Left renal pelvis (tissue), 4 donors: ENCODE measurements at places on chromosomes 4 and X.

DNA sequence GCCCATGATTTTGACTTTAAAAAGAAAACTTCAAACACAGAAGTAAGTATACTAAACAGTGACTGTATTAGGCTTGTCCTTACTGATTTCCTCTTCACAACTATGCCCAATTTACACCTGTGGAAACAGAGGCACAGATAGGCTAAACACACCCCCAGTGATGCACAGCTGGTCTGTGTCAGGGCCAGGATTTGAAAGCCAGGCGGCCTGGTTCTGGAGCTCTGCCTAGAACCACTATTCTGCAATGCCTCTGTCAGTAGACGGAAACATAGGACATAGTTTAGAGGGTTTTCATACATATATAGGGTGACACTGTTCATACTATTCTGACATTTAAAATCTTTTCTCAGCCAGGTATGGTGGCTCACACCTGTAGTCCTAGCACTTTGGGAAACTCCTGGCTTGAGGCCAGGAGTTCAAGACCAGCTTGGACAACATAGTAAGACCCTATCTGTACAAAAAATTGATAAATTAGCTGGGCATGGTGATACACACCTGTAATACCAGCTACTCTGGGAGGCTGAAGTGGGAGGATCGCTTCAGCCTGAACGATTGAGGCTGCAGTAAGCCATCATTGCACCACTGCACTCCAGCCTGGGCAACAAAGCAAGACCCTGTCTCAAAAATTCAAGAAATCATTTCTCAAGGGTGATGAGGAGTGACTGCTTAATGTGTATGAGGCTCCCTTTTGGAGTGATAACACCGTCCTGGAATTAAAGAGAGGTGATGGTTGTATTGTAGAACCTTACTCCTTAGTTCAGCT lies 23.0 kb upstream of the CBR4 start:
- DNase-seq, result no peak

GRCh38 chr4:76216975-76217814 lies 3.6 kb upstream of the SCARB2 start:
- DNase-seq, result no peak

- no peak for DNase-seq
Measured at GRCh38 chr4:6366581-6366980, 96.9 kb downstream of the WFS1 start.

DNA sequence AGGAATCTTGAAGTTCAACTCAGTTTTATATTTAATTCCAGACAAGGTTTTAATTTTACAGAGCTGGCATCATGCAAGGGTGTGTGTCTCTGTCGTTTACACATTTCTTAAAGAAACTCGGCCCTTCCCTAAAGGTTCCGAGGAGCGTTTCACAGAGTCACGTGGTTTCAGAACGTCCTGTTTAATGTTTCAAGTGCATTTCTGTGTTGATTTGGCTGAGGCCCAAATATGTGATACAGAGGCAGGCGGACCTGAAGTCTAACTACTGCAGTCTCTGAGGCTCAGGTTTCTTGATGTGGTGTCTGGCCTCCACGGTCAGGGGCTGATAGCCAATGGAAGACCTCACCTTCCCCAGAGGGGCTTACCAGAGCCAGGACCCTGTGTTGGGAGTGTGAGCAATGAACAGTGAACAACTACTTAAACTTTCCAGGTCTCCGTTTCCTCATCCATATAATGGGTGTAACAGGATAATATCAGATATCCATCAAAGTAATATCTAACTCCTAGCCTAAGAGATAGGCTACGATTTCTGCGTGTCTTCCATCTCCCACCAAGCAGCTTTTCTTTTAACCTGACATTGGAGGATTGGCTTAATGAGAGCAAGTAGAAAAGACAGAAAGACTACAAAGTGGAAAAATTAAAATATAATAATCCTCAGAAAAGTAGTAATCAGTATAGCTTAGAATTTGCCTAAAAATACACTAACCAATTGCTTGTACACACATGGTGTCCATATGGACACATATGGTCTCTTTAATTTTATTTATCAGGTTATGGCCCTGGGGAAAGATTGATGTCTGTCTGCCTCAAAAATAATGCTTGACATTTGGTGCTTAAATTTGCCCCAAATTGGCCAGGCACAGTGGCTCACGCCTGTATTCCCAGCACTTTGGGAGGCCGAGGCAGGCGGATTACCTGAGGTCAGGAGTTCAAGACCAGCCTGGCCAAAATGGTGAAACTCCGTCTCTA lies 50.0 kb upstream of the TRIM2 start:
- DNase-seq, result no peak

- DNase-seq, result no peak
Measured at GRCh38 chr4:20625426-20625825, 74.8 kb upstream of the PACRGL start.

- no peak for DNase-seq
Measured at GRCh38 chr4:119082661-119083060, 53.0 kb upstream of the MYOZ2 start.

GRCh38 chr4:30056016-30056766 lies 664.0 kb upstream of the PCDH7 start:
- DNase-seq, result no peak

DNA sequence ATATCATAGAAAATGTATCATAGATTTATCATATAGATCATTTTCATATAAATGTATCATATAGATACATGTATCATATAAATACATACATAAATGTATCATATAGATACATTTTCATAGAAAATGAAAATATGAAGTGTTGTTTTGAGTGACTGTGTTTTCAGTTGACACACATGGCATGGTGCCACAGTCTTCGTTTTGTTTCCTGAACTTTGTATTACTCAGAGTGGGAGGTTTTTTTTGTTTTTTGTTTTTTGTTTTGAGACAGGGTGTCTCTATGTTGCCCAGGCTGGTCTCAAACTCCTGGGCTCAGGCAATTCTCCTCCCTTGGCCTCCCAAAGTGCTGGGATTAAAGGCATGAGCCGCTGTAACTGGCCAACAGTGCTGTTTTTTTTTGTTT lies 3.9 kb downstream of the RBM10 start:
- DNase-seq, result no peak

GRCh38 chr4:47536966-47537365 lies 51.9 kb downstream of the ATP10D start:
- DNase-seq, result no peak

DNA sequence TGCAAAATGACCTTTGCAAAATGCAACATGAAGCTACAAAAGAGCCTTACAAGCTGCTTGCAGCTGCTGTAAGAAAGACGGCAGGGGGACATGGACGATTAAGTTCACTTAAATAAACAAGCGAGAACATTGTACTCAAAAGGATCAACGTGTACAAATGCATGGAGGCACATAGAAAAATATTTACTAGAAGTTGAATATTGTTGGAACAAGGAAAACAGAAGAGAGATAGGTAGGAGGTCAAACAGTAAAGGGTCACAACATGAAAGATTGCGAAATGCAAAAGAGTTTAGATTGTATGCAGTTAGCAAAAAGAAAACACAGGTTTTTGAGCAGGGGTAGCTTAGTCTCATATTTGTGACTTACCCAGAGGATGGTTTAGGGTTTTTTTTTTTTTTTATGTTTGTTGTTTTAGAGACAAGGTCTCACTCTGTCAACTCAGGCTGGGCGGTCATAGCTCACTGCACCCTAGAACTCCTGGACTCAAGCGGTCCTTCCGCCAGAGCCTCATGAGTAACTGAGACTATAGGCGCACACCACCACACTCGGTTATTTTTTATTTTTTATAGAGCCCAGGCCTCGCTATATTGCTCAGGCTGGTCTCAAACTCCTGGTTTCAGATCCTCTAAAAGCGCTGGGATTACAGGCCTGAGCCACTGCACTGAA lies 1.4 kb upstream of the PHF8 start:
- DNase-seq, result no peak

DNA sequence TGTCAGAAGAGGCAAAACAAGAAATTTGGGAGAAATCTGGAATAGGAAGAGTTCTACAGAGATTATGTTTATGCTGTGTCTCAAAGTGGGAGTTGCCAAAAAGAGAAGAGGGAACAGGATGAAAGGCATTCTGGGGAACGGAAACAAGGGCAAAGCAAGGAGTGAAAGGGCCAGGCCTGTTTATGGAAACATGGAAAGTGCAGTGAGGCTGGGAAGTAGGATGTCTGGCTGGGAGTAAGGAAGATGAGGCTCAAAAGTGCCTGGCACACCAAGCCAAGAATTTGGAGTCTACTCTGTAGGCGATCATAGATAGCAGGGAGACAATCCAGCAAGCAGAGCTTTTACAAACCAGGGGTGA lies 1.8 kb upstream of the CUL4B start:
- DNase-seq, result no peak

DNA sequence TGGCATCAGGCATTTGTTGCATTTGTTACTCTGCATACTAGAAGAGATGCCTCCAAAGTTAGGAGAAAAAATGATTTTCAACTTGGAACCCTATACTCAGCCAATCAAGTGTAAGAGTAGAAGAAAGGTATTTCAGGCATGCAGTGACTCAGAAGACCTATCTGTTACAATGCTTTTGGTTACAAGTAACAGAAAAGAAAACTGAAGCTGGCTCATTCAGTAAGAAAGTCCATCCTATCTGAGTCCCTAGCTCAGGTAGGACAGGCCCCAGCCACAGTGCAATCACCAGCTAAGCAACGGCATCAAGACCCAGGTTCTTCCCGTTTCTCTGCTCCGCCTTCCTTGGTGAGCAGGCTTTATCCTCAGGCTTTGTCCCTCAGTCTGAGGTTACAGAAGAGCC lies 23.3 kb downstream of the MECP2 start:
- no peak for DNase-seq

GRCh38 chr4:138298431-138298830 lies 56.3 kb upstream of the SLC7A11 start:
- no peak for DNase-seq

DNA sequence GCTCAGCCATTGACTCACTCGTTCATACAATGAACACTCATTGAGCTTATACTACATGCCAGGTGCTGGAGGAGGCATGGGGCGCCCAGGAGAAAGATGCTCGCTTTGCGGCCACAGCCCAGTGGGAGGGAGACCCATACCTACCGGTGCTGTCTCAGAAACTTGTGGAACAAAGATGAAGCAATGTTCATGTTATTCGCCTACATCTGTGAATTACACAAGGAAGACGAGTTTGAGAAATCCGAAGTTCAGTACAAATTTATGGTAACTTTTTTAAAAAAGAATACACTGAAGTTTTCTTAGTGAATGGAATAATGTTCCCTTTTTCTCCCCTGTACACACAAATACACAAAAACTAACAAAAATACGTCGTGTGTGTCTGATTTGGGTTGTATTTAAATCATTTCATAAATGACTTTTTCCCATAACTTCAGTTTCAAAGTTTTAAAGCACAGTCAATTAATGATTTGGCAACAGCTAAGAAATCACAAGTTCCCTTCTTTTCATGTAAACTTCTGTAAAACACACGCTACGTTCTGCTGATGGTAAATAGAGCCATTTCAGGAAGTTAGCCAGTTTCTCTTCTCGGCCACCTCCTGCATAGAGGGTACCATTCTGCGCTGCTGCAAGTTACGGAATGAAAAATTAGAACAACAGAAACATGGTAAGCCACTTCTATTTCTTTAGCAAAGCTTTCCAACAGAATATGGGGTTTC lies at the start of gene TLR8:
Gene TLR8, plus strand, starts transcription at position 575 of the 716 bp plus-strand sequence. Its CDS starts 87 bp downstream, at position 662.
- no peak for DNase-seq

DNA sequence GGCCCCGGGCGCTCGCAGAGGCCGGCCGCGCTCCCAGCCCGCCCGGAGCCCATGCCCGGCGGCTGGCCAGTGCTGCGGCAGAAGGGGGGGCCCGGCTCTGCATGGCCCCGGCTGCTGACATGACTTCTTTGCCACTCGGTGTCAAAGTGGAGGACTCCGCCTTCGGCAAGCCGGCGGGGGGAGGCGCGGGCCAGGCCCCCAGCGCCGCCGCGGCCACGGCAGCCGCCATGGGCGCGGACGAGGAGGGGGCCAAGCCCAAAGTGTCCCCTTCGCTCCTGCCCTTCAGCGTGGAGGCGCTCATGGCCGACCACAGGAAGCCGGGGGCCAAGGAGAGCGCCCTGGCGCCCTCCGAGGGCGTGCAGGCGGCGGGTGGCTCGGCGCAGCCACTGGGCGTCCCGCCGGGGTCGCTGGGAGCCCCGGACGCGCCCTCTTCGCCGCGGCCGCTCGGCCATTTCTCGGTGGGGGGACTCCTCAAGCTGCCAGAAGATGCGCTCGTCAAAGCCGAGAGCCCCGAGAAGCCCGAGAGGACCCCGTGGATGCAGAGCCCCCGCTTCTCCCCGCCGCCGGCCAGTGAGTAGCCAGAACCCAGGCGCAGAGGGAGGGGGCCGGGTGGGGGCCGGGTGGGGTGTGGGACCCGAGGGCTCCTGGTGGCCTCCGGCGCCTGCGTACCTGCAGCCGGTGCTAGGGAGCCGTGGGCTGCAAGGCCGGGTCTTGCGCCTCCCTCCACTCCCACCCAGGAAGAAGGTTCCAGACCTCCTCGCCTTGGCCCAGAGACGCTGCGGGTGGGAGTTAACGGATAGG lies 534 bp downstream of the MSX1 start:
- DNase-seq, result no peak

- no peak for DNase-seq
Measured at GRCh38 chr4:2445130-2445529, 23.8 kb upstream of the RNF4 start.

DNA sequence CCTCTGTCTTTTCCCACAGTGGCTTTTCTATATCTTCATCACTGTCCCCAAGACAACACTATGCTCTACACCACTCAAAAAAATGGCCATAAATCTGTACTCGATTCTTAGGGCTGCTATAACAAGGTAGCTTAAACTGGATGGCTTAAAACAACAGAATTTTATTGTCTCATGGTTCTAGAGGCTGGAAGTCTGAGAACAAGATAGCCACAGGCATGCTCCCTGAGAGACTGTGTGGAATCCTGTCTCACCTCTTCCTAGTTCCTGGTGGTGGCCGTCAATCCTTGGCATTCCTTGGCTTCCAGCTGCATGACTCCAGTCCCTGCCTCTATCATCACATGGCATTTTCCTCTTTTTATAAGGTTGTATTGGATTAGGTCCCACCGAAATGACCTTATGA lies 70.7 kb upstream of the DCLK2 start:
- no peak for DNase-seq

DNA sequence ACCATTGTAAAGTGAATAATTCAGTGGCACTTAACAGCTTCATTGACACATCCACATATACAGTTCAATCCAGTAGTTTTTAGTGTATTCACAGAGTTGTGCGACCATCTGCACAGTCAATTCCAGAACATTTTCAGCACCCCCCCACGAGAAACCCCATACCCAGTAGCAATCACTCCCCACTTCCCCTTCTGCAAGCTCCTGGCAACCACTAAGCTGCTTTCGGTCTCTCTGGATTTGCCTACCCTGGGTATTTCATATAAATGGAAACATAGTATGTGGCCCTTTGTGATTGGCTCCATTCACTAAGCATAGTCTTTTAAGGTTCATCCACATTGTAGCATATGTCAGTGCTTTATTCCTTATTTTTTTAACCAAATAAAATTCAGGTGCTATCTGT lies 10.0 kb downstream of the MSL3 start:
- no peak for DNase-seq

GRCh38 chr4:174554231-174554728 lies 32.0 kb upstream of the HPGD start:
- no peak for DNase-seq

- peak; percentile 39 for DNase-seq
Measured at GRCh38 chr4:113436360-113436759, 325.2 kb downstream of the CAMK2D start.

- DNase-seq, result no peak
Measured at GRCh38 chrX:14618177-14618965, 89.0 kb downstream of the GLRA2 start.
